AG08395 (cell line): ENCODE measurements at places on chromosomes 6 and 20.

DNA sequence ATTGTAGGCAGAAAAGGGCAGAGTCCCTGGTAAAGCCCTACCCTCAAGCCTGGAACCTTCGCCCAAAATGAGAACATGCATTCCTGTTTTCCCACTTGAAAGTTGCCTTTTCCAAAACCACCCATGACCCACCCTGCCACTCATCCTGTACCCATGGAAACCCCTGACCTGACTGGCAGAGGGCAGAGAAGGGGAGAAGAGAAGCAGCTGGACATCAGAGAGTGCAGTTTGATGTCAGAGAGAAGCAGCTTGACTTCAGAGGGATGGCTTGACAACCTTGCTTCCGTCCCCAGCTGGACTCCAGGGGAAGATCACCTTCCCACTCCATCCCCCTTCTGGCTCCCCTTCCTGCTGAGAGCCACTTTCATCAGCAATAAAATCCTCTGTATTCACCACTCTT is 123.6 kb upstream of the SHLD1 start:
- DNase-seq: no peak

- DNase-seq: peak; percentile 68
Observed at GRCh38 chr6:25053875-25054371, 118.2 kb upstream of the RIPOR2 start.

DNA sequence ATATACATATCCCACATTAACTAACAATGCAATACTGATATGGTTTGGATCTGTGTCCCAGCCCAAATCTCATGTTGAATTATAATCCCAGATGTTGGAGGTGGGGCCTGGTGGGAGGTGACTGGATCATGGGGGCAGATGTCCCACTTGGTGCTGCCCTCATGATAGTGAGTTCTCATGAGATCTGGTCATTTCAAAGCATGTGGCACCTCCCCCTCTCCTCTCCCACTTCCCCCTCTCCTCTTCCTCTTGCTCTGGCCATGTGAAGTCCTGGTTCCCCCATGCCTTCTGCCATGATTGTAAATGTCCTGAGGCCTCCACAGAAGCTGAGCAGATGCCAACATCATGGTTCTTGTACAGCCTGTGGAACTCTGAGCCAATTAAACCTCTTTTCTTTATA is 71.2 kb downstream of the FYN start:
- no peak for DNase-seq

DNA sequence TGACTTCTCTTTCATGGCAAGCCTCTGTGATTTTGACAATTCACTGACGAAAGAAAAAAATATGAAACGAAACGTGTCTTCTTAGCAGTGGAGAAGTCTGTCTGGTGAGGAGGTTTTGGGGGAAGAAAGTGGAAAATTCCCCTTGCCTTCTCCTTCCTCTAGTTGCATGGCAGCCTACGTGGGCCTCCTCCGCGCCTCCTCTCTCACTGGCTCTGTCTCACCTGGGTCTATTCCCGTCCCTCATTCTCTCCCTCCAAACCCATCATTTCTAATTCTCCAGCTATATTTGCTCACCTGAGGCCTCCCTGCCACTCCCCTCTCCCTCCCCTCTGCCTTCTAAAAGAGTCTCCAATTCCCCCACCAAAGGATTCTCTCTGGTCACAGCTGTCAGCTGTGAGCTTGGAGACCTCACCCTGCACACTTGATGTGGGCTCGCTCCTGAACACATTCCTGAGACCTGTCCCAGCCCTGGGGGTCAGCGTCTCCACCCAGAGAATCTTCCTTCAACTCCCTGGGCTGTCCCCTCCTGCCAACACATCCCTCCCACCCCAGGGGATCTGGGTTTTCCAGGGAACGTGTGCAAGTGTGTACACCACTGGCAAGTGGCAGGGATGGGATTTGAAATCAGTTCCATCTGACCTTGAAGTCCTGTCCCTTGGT is 159.6 kb upstream of the PMEPA1 start:
- DNase-seq: no peak

DNA sequence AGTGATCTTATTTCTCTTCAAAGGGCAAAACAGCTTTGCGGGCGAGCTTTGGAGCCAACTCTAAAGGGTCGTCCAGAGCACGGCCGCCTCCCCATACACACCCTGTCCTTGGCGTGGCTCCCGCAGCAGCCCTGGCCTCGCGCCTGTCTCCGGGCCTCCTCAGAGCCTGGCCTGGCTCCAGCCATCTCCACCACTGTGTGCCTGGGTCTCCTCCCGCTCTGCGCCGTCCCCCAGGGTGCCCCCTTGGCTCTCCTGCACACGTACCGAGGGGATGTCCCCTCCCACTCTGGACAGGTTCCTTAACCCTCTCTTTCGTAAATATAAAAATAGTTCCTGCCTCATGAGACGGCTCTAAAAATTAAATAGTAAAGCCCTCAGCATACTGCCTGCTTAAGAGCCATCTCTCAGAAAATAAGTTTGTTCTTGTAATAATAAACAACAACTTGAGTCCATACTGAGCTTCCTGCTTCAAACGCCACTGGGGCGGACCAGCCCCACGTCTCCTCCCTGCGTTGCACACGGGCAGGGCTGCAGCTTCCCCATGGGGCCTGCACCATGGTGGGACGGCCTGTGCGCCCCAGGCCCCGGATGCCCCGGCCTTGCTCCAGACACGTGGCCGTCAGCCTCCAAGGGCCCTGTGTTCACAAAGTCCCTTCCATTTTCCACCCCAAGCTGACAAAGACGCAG is 226.2 kb downstream of the TTLL2 start:
- DNase-seq: no peak

DNA sequence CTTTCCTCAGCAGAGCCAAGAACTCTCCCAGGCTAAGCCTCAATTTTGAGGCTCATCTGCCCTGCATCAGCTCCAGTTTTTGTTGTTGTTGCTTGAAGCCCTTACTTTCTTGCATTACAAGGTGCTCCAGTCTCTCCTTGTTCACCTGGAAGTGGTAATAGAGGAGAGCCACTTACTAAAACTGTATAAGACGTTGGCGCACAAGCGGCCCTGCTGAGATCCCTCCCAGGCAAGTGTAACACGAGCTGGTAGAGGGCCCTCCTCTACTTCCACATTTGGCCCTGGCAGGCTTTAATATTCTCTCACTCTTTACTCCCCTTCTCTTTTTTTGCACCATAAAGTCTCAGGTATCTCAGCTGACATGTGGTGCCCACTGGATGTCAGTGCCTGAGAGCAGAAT is 19.5 kb downstream of the GCM2 start:
- DNase-seq: no peak

DNA sequence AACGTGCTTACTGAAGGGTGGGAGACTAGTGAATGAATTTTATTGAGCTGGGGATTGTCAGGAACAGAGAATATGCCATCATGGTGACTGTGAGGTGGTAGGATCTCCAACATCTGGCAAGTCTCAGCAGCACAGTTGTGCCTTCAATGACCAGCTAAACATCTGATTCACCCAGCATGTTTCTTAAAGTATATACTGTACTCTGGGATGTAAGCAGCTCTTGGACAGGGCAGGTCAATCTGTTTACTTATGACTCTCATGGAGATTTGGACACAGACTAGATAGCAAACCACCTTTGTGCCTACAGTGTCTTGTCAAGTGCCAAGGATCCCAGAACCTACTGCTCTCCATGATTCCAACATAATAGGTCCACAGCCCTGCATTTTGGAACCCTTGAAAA is 801.0 kb upstream of the CITED2 start:
- DNase-seq: no peak

DNA sequence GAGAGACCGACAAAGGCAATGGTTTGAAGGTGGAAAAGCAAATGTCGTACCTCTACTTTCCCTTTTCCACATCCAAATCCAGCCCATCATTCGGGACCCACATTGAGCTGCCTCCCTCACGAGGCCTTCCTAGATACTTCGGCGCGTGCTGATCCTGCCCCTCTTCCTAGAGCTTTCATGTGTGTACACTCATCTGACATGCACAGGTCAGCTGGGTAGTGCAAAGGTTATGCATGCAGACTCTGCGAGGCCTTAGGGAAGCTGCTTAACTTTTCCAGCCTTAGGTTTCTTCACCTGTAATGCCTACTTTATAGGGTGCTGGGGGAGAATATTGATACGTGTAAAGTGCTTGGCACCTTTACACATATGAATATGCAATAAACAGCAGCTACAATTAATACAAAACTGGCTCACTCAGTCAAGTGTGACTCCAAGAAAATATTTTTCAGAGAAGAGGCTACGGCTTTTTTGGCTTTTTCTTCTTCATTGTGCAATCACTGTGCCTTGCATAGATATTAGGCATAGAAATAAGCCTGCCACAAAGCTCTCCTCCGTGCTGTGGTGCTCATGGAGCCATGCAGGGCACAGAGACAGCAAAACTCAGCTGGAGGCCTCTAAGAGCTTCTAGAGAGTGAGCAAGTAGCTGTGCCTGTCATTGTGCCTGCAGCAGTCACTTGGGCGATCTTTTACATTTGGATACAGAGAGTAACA is 3.6 kb upstream of the MANBAL start:
- no peak for DNase-seq

- DNase-seq: no peak
Observed at GRCh38 chr6:33824461-33825154, 20.8 kb upstream of the MLN start.

GRCh38 chr6:4550227-4550597 is 226.0 kb upstream of the CDYL start:
- no peak for DNase-seq

DNA sequence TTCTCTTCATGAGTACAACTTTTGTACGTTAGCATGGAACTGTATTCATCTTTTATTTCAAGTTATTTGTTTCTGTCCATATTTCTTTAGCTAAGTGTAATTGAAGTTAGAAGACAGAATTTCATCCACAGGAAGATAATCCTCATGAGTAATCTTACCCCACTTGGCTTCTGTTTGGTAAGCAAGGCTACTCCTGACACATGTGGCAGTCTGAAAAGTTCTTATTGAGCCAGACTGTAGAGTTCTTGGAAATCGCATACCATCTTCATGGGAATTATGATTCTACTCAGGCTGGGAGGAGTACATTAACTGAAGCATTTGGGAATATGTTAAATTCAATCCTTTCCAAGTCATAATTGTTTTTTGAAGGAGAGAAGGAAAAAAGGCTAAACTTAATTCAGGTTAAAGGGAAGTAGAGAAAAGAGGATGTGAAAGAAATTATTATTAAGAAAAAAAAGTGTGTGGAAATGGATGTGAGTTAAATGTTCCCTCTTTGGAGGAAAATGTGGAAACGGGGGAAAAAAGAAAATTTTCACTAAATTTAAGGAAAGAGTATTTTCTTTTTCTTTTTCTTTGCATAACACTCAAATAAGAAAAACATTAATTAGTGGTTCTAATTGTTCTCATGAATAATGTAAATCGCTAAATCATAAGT is 41.5 kb upstream of the TENT5A start:
- peak; percentile 47 for DNase-seq

GRCh38 chr6:21824431-21825177 is 231.1 kb downstream of the SOX4 start:
- no peak for DNase-seq

GRCh38 chr6:31531162-31531561 is 2.4 kb downstream of the MCCD1 start:
- no peak for DNase-seq

GRCh38 chr6:110938171-110938570 is 20.3 kb upstream of the GTF3C6 start:
- DNase-seq: no peak

DNA sequence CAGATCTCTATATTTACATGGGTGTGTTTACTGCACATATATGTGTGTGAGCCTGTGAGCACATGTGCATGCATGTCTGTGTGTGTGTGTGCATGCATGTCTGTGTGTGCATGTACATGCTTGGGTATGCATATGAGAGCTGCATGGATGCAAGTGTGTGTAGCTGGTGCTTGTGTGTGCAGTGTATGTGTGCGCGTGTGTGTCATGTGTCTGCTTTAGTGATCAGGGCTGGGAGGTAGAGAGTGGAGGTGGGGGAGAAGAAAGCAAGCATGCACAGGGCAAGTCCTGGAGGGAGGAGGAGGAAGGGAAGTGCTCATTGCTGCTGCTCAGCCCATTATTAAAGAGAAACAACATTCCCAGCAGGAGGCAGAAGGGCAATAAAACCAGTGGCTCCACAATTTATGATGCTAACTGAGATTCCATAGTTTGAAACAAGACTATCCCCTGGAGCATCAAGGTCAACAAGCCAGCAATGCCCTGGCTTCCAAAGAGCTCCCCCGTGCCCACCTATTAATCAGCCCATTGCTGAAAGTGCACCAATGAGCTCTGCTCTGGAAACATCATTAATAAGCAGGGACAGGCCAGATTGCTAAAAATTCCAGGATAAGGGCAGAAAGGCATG is 414.0 kb downstream of the MAFB start:
- no peak for DNase-seq

DNA sequence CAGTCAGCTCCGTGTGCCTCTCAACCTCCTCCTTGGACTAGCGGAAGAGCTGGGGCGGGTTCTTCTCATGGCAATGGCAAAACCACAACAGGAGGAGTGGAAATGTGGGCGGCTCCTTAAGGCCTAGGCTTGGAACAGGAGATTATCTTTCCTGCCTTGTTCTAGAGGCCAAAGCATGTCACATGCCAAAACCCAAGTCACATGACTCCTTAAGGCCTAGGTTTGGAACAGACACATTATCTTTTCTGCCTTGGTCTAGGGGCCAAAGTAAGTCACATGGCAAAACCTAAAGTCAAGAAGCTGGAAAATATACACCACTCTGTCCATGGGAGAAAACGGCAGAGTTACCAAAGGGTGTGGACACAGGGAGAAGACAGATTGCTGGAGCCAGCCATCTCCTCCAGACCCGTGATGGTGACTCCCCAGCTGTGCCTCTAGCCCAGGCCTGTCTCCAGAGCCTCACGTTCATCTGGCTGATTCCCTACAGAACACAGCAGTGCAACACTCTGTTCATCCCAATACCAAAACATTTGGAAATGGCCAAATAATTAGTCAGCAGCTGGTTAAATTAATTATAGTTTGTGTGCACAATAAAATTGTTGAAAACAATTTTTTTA is 34.2 kb downstream of the ANKRD60 start:
- DNase-seq: no peak

- DNase-seq: no peak
Observed at GRCh38 chr6:99080191-99080590, 132.4 kb upstream of the FBXL4 start.

GRCh38 chr6:133244519-133244918 is 3.4 kb downstream of the EYA4 start:
- DNase-seq: no peak

DNA sequence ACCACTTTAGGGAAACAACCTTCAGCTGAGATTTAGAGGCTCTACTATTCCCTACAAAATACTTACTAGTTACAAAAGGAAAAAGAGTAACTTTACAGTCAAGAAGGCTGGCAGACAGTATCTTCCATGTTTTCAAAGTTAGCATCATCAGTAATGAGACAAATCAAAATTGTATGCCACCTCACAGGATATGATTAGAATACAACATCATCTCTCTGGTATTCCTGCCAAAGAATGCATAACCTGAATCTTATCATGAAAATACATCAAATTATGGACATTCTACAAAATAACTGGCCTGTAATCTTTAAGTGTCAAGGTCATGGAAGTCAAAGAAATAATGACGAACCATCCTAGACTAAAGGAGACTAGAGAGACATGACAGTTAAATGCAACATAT is 38.4 kb downstream of the CDK5RAP1 start:
- no peak for DNase-seq

GRCh38 chr6:134221250-134221649 is 96.7 kb downstream of the SGK1 start:
- no peak for DNase-seq
